ENCODE measurements at places on chromosomes 5 and 9.
A peak's percentile ranks its signal among the peaks of the same experiment; 100 is the strongest.

GRCh38 chr5:130994496-130995253, 170.4 kb downstream of the HINT1 start:
- no peak for DNase-seq

DNA sequence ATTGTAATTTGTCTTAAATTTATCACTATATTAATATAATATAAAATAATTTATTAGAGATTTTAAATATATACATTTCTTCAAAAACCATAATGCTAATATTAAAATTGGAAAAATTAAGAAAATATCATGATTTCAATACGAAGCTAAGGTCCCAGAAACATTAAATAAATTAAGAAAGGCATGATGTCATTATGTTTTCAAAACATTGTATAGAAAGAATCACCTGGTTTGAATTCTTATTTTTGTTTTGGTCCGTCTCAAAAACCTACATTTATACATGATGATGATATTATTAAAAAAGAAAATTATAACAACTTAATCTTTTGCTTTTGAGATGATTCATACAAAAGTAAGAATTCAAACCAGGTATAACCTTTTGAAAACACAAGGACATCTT, 8.2 kb upstream of the EDIL3 start:
- no peak for DNase-seq

DNA sequence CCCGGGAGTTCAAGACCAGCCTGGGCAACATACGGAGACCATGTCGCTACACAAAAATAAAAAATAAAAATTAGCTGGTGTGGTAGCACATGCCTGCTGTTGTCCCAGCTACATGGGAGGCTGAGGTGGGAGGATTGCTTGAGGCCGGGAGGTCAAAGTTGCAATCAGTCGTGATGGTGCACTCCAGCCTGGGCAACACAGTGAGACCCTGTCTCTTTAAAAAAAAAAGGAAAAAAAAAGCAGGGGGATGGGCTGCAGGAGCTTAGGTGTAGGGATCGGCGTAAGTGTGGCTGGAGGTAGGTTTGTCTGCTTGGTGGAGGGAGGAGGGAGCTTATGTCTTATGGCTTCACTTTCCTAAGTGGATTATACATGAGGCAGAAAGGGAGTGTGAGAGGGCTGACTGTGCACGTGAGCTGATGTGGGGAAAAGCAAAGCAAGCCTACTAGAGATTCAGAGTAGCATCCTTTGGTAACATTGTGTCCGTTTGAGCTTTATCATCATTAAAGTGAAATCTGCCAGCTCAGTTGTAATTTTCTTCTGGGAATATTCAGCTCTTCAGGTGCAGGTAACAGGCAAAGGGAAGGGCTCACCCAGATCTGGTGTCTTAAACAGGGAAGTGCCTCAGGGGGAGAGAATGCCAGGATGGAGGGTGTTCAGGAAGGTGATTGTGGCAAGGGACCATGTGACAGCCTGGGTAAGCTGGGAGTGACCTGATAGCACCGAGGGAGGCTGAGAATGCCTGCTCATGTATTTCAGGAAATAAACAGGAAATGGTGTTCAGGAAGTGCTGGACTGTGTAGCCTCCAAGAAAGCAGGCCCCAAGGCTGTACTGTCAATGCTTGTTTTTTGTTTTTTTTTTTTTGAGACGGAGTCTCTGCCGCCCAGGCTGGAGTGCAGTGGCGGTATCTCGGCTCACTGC, 17.6 kb upstream of the SETX start:
- peak; percentile 60 for DNase-seq

DNA sequence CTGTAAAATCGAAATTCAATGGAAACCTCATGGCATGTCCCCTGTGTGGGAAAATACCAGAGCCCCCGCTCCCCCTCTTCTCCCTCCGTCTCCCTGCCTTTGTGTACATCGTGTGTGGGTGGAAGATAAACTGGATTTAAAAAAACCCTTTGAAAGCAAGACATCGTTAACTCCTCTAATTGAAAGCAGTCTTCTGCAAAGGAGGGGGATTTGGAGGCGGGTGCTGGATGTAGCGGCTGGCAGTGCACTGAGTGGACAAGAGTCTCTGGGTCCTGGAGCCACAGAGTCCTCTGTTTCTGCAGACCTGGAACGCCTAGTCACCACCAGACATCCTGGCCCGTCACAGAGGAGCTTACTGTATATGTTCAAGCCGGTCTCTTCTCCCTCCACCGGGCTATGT, 169.4 kb downstream of the PAPPA start:
- DNase-seq, result no peak

DNA sequence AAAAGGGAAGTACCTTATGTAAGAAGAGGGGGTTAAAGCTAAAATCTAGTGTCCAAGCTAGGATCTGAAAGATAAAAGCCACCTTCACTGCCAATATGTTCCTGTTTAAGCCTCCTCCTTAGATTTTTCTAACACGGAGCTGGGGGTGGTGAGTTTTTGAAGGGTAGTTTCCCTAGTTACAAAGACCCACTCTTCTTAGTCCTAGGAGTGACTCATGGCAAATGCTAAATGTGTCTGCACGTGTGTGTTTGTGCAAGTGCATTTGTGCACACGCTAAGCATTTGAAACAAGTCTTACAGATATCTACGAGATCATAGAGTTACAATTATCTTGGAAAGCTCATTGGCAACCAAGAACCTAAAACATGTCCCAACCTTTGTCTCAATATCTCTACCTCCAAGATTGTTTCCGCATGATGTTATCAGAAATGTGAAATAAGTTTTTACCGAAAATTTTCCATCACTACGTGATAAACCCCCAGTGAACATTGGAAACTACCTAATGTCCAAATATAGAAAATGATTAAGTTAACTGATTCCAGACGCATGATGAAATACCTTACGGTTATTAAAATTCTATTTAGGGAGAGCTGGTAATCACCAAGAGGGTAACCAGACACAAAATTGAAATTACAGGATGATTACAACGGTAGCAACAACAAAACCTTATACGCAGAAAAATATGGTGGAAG, 78.0 kb upstream of the HRH2 start:
- peak; percentile 46 for DNase-seq

- no peak for DNase-seq
Observed at GRCh38 chr5:137665678-137666460, 70.0 kb downstream of the KLHL3 start.

- DNase-seq, result no peak
Observed at GRCh38 chr5:76626738-76627137, 3.5 kb upstream of the F2RL2 start.

DNA sequence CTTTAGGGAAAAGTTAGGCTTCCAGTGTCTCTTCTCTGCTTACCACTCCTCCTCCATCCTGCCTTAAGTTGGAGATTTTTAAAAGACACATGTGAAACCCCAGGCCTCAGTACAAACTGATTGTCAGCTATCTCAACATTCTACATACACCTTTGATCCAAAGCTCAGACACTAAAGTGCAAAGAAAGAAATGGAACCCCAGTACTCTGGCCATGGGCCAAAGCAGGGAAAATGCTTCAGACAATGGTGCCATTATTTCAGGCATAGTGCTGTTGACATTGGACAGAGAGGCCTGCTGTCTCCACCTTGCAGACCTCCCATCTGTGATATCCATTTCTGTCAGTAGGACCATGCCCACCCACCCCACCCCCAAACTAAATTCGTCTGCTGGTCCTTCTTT, 49.1 kb downstream of the G3BP1 start:
- no peak for DNase-seq

GRCh38 chr5:36681711-36682110, 75.3 kb downstream of the SLC1A3 start:
- DNase-seq, result no peak

All from putamen (tissue), 1 donor.